ENCODE measurements at places on chromosomes 4 and X.

GRCh38 chrX:148610328-148610698 is 109.9 kb downstream of the AFF2 start:
- DNase-seq = no peak

DNA sequence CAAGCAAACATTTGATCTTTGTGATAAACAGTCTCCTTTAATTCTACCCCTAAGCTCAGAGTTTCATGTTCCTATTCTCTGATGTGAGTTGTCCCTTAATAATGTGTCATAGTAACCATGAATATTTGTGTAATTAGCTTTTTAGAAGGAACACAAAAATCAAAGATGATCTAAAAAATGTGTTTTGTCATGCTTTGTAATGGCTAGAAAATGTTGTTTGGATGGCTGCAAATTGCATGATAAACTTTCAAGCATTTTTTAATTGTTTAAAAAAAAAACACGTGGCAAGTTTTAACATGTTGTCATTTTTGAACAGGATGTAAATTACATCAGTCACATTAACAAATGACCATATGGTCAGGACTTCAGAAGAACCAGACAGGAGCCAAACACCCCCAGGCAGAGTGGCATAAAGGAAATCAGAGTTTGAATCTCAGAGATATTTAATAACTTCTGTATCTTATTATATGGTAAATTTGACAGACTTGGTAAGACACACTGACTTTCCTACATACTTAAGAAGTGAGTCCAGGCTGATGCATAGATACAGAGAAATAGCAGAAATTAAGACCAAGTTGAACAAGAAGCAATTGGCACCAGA is 223.9 kb upstream of the VEGFC start:
- peak; percentile 43 for DNase-seq

DNA sequence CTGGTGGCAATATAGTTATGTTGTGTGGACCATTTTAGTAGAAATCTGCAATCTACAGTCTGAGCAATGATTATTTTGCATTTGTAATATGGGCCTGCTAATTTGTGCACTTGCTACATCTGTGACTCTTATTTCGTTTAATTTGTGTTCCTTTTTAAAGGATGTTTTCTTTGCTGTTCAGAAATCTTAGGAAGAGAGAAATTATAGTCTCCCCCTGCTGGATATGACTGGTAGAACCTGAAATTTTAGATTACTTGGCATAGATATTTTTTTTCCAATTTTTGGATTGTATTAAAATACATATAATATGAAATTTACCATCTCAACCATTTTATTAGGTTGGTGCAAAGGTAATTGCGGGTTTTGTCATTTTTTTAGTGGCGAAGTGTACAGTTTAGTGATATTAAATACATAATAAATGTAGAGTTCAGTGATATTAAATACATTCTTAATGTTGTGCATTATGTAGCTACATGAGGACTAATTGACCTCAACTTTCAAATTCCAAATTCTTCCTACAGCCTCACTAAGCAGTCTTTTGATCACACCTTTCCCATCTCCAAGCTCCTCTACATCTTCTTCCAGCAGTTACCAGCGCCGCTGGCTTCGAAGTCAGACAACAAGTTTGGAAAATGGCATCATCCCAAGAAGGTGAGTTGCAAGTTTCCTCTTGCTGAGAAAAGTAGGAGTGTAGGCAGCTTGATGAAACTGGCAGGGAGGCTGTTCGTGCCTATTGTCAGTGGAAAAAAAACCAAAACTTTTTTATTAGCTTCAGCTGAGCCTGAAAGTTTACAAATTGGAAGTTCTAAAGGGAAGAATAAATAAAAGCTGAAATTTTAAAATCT is 82.2 kb downstream of the FNIP2 start:
- DNase-seq = peak; percentile 57

DNA sequence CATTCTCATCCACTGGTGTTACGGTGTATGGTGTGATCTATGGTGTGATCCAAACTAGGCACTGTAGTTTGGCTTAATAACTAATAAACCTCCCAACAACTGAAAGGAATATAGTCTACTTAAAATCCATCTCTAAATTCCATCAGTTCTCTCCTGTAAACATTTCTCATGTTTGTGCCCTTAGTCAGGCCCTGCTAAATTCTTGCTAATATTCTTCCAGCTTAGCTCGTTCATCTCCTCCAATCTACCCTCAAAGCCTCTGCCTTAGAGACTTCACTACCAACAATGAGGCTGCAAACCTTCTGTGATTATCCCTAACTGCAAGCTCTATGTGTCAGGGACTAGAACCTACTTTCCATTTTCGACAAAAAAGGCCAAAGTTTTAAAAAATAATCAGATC is 28.1 kb downstream of the ZAR1 start:
- DNase-seq = peak; percentile 4

DNA sequence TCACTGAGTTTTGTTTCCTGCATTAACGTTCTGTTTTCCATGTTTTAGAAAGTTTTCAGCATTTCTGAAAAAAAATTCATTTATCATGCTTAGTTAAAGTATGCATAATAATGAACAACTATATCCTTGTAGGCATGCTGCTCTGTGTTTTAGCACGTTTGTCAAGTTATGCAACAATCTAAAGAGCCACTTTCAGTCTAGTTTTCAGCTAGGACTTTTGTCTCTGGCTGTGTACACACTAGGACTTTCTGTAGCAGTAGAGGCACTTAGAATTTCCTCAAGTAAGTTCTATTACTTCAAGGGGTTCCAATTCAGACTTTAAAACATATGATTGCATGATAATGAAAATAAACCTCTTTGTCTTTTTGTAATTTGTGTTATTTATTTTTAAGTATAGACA is 12.4 kb downstream of the DCAF8L1 start:
- no peak for DNase-seq

- DNase-seq = no peak
Observed at GRCh38 chr4:62644372-62644771, 1444.2 kb downstream of the ADGRL3 start.

GRCh38 chrX:94850811-94851210 is 1176.8 kb downstream of the FAM133A start:
- DNase-seq = no peak

DNA sequence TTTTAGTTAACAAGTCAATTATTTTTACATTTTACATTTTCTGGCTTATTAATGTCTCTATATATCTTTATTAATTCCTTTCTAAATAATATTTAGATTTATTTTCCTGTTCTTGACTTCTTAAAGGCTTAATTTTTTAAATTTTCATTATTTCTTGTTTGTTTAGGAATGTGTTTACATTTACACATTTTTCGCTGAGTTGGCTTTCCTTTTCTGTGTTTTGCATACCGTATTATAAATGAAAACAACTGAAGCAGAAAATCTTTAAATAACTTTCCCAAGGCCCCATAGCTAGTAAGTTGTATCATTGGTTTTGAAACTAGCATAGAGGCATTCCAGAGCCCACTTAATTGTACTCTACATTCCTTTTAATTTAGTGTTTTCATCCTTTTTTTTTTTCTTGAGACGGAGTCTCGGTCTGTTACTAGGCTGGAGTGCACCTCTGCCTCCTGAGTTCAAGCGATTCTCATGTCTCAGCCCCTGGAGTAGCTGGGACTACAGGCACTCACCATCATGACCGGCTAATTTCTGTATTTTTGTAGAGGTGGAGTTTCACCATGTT is 261.6 kb downstream of the IQCM start:
- no peak for DNase-seq

DNA sequence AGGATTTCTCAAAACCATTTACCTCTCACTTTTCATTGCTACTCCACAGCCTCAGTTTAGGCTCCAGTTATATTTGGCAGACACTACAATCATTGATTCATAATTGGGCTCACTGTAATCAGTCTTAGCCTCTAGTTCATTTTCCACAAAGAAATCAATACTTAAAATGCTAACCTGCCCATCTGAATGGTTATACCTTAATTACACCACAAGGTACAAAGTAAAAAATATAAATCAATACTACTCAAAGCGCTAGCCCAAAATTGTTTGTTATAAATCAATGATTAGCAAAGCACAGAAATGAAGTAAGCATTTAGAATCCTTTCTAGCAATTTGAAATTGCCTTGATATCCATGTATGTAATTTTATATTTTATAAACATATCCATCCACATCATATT is 222.6 kb upstream of the NDST3 start:
- no peak for DNase-seq

- DNase-seq = no peak
Observed at GRCh38 chr4:5478169-5478568, 230.2 kb downstream of the EVC2 start.

DNA sequence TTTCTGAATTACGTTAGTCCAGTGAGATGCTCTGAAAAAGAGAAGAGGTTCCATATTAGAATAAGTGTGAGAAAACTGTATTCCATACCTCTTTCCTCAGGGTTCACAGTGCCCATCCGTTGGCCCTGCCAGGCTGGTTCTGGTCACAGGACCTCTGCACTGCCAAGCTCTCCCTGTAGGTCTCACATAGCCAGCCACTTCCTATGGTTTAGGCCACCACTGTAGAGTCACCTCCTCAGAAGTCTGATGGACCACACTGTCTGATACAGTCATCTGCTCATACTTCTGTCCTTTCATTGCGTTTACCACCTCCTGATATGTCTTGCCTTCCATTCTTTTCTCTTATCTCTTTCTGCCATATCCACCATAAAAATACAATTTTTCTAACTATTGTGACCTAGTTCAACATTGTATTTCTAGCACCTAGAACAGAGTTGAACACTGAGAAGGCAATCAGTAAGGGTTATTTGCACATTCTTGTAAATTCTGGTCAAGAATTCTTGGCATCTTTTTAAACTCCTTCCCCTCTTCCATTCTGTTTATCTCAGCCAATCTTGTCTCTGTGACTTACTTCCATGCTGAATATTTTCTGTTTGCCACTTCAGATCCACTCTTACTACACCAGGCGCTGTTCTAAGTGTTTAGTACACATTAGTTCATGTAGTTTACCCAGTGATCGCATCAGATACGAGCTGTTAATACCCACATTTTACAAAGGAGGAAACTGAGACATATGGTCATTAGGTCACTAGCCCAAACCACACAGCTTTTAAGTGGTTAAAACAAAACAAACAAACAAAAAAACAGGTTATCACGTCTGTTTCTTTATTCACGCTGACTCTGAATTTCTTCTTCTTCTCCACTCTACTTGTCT is 125.6 kb downstream of the CBR4 start:
- DNase-seq = no peak

GRCh38 chr4:113740857-113741379 is 20.6 kb downstream of the CAMK2D start:
- no peak for DNase-seq

GRCh38 chr4:120144634-120145033 is 78.0 kb upstream of the MAD2L1 start:
- DNase-seq = no peak

- peak; percentile 50 for DNase-seq
Observed at GRCh38 chr4:174320494-174321199, 36.9 kb downstream of the CEP44 start.

- peak; percentile 85 for DNase-seq
Observed at GRCh38 chrX:45824471-45824870, 623.8 kb upstream of the DIPK2B start.

GRCh38 chr4:185598846-185599552 is 63.7 kb upstream of the PDLIM3 start:
- no peak for DNase-seq

DNA sequence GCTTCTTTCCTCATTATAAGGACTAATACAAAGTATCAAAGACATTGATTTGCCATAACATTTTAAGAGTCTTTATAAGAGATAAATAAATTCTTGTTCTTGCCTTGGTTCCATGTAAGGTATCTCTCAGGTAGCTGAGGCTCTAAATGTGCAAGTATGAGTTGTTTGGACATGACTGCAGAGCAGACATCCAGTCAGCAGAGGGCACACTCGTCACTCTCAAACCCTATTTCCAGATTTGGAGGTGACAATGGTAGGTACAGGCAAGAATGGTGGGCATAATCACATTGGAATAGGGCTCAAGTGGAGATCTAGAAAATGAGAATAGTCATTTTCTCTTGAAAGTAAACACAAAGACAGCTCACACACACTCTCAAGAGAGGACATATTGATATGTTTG is 133.3 kb upstream of the ZIC3 start:
- no peak for DNase-seq

DNA sequence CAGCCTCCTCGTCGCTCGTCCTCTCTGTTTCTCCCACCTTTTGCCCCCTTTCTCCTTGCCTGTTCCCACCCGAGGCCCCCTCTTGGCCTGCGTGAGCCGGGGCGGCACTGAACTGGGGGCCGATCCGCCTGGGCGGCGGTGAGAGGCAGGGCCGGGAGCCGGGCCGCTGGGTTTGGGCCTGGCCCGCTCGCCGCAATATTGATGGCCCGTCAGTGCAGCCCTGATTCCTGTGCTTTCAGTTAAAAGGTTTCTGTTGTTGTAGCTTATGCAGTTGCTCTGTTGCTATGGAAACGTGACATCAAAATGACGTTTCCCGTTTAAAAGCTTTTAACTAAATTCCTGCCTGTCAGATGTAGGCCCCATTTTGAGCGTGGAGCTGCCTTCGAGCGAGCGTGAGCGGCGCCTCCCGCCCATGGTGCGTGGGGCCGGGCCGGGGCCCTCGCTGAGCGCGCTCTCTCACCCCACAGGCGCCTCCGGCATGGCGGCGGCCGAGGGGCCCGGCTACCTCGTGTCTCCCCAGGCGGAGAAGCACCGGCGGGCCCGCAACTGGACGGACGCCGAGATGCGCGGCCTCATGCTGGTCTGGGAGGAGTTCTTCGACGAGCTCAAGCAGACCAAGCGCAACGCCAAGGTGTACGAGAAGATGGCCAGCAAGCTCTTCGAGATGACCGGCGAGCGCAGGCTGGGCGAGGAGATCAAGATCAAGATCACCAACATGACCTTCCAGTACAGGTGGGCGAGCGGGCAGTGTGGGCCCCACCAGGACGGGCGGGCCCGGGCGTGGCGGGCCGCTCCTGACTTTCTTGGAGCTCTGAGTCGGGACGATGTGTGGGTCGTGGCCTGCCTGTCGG is at the start of gene MSANTD1:
Gene MSANTD1, plus strand, starts transcription at position 349 of the 851 bp plus-strand sequence. Its CDS starts 64 bp downstream, at position 413.
- peak; percentile 25 for DNase-seq

DNA sequence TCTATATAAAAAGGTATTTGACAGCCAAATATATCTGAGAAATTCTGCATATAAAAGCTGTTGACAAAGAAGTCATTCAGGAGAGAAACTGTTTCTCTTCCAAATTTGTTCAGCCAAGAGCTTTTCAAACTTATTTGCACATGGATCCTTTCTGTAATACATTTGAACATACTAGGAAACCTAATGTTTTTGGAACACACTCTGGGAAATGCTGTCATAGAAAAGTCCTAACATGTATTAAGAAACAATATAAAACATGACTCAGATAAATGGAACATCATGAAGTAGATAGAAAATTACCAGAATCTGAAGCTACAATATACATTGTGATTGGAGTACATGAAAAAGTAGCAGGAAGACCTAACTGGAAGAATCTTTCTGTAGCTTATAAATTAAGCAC is 781.5 kb upstream of the EPHA5 start:
- no peak for DNase-seq

GRCh38 chr4:142278663-142279062 is 567.4 kb downstream of the INPP4B start:
- no peak for DNase-seq

DNA sequence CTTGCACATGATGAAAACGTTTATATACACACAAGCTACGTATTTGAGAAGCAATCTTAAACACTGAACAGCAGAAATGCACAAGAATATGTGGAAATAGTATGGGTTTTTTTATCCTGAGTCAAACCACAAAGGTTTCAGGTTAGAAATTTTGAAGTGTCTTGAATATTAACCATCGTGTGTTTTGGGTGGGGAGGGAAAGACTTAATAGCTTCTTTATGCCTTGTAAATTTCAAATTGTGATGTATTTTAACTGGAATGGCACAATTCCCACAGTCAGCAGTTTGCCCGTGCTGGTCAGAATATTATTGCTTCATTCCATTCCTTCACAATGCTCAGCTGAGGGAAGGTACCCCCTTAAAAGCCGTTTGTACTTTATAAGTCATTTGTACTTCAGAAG is 67.4 kb upstream of the WDR1 start:
- peak; percentile 29 for DNase-seq

GRCh38 chrX:150463566-150463965 is 100.4 kb downstream of the MAMLD1 start:
- no peak for DNase-seq

Data from fibroblast of villous mesenchyme (primary cell).